Fibroblast of skin of abdomen (primary cell): ENCODE measurements at places on chromosomes 16 and 17.

GRCh38 chr16:90033387-90033786 is 14.1 kb upstream of the DBNDD1 start:
- DNase-seq, result no peak

- DNase-seq, result no peak
Measured at GRCh38 chr16:1781758-1782407, 488 bp downstream of the SPSB3 start.

GRCh38 chr16:50210266-50211038 is 55.9 kb upstream of the ADCY7 start:
- peak; percentile 89 for DNase-seq

DNA sequence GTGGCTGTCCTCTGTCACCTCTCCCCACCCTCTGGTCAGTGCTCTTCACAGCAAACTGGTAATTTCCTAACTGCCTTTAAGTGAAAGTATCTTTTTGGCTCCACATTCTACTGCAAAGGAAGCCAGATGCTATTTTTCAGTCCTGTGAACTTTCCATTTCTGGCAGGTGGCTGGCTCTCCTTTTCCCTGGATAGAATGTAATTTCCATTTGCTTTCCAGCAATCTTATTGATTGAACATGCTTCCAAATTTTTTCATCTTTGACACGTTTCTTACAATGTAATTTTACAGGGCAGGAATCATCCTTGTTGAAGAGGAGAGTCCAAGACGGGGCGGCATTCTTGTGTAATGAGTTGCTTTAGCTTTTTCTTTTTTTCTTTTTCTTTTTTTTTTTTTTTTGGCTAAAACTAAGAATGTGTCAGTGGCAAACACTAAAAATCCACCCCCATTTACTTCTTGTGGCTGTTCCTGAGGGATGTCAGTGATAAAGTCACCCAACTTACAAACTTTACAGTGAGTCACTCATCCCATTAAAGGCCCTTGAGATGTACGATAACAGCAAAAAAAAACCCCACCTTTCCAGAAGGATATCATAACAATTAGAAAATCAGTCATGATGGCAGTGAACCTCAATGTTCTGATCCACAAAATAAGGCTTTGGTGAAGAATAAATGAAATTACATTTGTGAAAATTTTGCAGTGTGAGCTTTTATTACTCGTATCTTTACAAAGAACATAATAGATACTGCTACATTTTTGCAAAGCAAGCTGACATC is 29.4 kb upstream of the PRKCA start:
- DNase-seq, result peak; percentile 89

GRCh38 chr17:20214794-20215193 is 205.6 kb downstream of the SPECC1 start:
- DNase-seq, result no peak

- no peak for DNase-seq
Measured at GRCh38 chr16:88910284-88911135, 44.0 kb upstream of the PABPN1L start.

- no peak for DNase-seq
Measured at GRCh38 chr17:14352136-14352535, 51.3 kb downstream of the HS3ST3B1 start.

DNA sequence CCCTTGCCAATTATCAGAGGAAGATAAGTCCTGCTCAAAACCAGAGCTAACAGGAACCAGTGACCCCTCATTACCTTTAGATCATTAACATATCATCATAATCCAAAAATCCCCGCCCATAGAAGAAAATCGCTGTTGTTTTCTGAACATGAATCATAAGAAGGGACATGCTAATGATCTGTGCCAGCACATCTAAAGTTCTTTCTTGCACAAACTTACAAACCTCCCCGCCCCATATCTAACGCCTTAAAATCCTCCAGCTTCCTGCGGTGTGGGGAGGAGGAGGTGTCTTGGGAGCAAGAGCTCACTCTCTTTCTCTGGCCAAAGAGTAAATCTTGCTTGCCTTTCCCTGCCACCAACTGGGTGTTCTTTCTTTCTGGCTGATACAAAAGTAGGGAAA is 78.3 kb downstream of the IRX3 start:
- no peak for DNase-seq

DNA sequence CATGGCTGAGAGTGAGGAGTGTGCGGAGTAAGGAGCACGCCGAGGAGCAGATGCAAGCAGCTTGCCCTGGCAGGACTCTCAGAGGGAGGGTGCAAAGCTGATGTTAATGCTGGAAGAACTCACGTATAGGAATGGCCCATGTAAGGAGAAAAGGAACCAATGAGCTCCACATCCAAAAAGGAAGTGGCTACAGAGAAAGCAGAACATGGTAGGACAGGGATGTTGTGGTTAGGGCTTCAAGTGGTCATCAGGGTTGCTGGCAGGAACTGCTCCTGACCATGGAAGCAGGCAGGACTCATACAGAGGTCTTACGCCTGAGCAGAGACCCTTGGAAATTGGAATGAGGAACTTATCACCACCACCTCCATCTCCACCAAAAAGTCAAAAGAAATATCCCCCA is 5.2 kb downstream of the MYO1D start:
- DNase-seq, result no peak

- no peak for DNase-seq
Measured at GRCh38 chr17:5283571-5284315, 1.7 kb downstream of the RABEP1 start.

GRCh38 chr16:81600275-81600674 is 155.7 kb downstream of the CMIP start:
- peak; percentile 87 for DNase-seq

DNA sequence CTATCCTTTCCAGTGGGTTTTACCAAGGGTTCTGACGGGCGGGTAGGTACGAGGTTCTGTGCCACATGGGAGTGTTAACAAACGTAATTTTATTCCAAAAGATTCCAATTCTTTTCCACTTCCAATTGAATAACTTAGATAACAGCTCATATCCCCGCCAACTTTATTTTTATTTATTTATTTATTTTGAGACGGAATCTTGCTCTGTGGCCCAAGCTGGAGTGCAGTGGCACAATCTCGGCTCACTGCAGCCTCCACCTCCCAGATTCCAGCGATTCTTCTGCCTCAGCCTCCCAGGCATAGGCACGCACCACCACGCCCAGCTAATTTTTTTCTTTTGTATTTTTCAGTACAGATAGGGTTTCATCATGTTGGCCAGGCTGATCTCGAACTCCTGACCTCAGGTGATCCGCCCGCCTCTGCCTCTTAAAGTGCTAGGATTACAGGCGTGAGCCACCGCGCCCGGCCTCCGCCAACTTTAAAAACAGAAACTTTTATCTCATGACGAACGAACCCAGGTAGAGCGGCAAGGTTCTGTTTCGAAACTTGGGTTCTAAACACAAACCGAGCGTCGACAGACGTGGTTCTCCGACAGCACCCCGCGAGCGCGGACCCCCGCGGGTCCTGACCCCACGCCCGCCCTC is 613 bp downstream of the ECI1 start:
- DNase-seq, result no peak

GRCh38 chr17:4221899-4222659 is 41.7 kb downstream of the ANKFY1 start:
- DNase-seq, result no peak

GRCh38 chr16:83542491-83542890 is 265.3 kb upstream of the HSBP1 start:
- DNase-seq, result no peak

DNA sequence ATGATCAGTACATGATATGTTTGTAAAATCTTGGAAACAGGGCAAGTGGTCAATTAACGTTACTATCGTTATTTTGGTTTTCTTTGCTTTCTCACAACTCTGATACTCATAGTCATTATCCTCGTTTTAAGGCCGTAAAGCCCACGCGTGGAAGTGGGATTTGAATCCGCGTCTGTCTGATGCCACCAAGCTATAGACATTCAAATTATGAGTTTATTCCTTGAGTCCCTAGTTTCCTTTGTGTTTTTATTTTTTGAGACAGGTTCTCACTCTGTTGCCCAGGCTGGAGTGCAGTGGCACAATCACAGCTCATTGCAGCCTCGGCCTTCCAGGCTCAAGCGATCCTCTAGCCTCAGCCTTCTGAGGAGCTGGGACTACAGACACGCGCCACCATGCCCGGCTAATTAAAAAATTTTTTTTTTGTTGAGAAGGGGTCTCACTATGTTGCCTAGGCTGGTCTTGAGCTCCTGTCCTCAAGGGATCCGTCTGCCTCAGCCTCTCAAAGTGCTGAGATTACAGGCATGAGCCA is 1.0 kb downstream of the DCTN5 start:
- DNase-seq, result no peak

GRCh38 chr16:22782314-22782713 is 31.6 kb upstream of the HS3ST2 start:
- no peak for DNase-seq

- DNase-seq, result no peak
Measured at GRCh38 chr17:44722254-44722653, 13.8 kb downstream of the DBF4B start.

- DNase-seq, result no peak
Measured at GRCh38 chr17:64662774-64663367, 764 bp upstream of the SMURF2 start.

DNA sequence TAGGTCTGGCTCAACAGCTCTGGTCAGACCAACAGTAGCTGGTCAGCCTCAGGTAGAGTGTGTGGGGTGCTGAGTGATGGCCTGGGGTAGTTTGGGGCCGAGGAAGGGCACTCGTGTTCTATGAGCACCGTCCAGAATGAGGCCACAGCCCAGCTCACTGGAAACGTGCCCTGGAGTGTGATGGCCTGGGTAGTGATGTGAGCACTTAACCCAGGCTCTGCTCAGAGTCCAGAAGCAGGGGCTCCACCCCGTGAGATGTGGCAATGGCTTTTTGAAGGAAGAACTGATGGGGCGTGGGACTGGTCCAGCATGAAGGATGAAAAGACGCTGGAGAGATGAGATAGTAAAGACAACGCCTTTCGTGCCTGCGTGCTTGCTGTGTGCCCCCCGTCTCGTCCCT is 35.3 kb downstream of the NTN1 start:
- DNase-seq, result no peak

DNA sequence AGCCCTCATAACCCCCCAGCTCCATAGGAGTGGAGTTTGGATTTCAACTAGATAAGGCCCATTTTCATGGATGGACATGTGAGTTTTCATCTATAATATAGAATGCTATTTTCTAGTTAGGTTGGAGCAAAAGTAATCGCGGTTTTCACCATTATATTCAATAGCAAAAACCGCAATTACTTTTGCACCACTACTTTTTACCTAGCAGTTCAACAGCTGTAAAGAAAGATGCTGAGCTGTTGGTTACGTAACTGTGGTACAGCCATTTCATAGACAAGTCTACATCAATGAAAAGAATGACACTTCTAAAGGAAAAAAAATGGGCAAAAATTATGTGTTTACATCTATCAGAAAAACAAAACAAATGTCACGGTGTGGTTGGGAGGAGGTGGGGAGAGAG is 507.7 kb downstream of the MAF start:
- no peak for DNase-seq

DNA sequence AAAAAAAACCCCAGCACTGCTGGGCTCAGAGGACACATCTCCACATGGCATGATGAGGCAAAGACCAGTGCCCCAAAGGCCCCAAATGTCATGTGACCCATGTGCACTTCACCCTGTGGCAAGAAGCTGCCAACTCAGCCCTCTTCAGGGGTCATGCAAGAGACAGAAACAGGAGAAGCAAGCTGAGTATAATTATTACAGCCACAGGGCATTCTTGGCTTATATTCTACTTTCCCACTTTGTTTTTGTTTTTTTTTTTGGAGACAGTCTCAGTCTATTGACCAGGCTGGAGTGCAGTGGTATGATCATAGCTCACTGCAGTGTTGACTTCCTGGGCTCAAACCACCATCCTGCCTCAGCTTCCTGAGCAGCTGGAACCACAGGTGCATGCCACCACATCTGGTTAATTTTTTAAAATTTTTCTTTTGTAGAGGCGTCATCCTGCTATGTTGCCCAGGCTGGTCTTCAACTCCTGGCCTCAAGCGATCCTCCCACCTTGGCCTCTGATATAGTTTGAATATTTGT is 32.7 kb upstream of the LITAF start:
- DNase-seq, result no peak

GRCh38 chr17:29115961-29116803 is 64.0 kb downstream of the MYO18A start:
- DNase-seq, result peak; percentile 38

GRCh38 chr16:1979271-1980029 is 1.8 kb downstream of the NOXO1 start:
- DNase-seq, result no peak

GRCh38 chr17:62678214-62678919 is 50.9 kb downstream of the MRC2 start:
- DNase-seq, result no peak

DNA sequence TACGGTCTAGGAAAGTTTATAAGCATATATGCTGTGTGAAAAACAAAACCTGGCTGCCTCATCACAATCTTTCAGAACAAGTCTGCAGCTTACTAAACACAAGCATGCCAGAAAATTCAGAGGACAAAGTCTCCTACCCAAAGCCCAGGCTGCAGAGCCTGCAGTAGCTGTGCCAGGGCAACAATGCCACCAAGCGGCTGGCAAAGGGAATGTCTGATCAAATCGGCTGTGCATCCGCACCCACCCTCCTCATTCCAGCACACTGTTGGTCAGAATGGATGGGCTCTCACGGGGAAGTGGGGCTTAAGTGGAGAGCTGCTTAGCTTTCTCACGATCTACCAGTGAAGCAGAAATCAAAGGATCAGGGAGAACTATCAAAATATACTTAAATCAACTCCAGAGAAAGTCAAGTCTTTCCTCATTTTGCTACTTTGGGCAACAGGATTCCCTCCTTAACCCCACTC is 73.5 kb downstream of the CYTH1 start:
- peak; percentile 80 for DNase-seq

DNA sequence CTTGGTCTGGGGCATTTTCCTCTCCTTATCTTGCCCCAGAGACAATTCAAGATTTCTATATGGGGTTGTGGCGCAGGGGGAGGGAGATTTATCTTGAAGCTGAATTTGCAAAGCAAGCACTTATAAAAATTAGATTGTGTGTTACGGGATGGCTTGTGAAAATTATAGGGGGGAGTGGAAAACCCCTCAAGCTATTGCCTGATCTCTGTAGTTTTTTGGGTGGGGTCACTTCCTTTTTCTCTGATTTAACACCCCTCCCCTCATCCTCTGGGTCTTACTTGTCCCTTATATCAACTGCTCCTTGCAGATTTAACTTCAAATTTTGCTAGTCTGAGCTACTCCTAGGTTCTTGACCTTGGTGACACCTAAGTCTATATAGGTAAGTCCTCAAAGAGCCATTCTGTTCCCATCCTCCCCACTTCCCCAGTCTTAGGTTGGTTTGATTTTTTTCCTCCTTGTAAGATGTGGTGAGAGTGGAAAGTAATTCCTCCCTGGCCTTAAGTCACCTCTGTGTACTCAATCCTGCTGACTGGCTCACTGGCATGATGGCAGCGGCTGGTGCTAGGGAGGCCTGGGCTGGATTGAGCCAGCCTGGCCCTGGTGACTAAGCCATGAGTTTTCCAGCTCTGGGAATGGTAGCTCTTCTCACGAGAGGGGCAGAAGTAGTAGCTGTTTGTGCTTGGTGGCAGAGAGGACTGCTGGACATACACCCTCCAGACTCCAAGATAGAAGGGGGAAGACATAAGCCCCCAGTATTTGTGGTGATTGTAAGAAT is 2.3 kb downstream of the ARL4D start:
- DNase-seq, result peak; percentile 56

- no peak for DNase-seq
Measured at GRCh38 chr17:39600288-39600996, 7.3 kb downstream of the NEUROD2 start.
